ENCODE measurements at places on chromosomes 13 and 19. TPM values are rescaled to one million over a fixed set of nuclear protein-coding genes. Genes with fewer than 3 reads are reported as not detected.

DNA sequence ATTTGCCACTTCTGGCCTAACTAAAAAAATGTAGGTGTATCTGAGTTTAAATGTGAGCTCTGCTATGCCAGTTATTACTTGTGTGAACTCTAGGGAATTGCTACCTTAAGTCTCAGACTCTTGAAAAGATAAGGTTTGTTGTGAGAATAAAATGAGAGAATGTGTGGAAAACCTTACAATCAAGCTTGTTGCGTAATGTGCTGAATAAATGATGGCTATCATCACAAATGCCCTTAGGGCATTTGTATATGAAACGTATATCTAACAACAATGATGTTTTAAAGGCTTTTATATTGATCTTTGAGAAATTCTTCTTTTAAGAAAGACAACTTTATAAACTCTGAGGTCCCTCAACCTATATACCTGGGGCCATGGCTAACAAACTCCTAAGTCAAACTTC, 384.8 kb downstream of the ITGBL1 start:
- H3K4me3 ChIP-seq: no peak overlapping the region
- H3K4me1 ChIP-seq: no peaks in the 10 kb centered on the region
- no peak for DNase-seq
- H3K27me3 ChIP-seq: no peaks in the 10 kb centered on the region
- H3K36me3 ChIP-seq: no peaks in the 10 kb centered on the region
- no peak overlapping the region for H3K27ac ChIP-seq

- DNase-seq: no peak
- H3K4me1 ChIP-seq: no peaks in the 10 kb centered on the region
- H3K36me3 ChIP-seq: peaks cover 33% of the 10 kb centered on the region
- H3K4me3 ChIP-seq: no peak overlapping the region
- no peak overlapping the region for H3K27ac ChIP-seq
Measured at GRCh38 chr19:42199440-42200115, 17.9 kb downstream of the DEDD2 start.

GRCh38 chr13:40640845-40641458, 25.5 kb downstream of the FOXO1 start:
- no peaks in the 10 kb centered on the region for H3K27me3 ChIP-seq
- no peak overlapping the region for H3K27ac ChIP-seq
- H3K4me1 ChIP-seq: peaks cover 38% of the 10 kb centered on the region
- no peaks in the 10 kb centered on the region for H3K36me3 ChIP-seq
- no peak for DNase-seq

The KLK11 gene
- not detected for total RNA-seq

The CCDC9 gene
- 45.3 TPM for total RNA-seq

All from ascending aorta (tissue), 2 donors.